ENCODE measurements at places on chromosomes 3 and 15.

DNA sequence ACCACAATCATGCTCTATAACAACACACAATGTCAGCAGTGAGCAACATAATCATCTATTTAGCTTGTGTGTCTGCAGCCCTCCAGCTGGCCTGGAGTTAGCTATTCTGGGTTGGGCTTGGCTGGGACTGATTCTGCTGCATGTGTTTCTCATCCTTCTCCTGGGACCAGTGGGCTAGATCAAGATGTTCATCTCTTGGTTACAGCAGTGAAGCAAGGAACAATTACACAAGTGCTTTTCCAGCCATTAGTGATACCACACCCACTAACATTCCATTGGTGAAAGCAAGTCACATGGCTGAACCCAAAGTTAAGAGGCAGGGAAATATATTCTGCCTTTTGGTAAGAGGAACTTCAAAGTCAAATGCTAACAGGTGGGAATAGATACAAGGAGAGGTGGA, 14.6 kb downstream of the NUDT16 start:
- DNase-seq: no peak

DNA sequence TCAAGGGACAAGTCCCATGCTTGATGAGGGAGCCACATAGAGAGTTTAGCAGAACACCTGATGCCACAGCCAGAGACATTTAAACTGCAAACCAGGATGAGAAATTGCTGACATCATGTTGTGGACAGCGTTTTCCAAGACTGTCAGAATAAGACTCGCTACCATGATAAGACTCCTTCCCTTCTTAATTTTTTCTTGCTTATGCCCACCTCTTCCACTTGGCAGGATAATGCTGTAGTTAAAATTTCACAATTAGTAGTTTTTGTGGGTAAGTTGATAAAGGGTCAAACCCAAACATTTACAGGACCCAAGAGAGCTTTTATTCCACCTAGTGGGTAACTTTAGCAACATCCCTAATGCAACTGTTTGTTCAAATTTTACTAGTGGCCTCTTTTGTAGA, 3.0 kb upstream of the PIAS1 start:
- no peak for DNase-seq

DNA sequence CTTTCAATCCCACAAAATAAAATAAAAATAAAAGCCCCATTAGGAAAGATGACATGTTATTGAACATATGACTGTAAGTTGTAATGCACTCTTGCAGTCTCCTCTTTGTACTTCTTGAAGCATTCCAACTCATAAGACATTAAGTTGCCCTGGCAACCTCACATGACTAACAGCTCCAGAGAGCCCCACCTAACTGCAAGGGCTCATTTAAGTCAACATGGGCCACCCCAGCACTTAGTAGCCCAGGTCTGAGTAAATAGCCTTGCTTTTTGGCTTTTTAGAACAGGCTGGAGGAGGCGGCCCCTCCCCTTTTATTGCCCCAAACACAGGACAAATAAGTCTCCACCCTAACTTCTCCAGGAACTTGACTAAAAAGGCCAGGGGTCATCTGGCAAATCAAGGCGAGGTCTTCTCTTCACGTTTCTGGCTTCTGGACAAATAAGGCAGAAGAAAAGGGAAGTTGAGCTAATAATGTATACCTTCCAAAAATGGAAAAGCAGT, 135.1 kb downstream of the TMCO5A start:
- DNase-seq: no peak

DNA sequence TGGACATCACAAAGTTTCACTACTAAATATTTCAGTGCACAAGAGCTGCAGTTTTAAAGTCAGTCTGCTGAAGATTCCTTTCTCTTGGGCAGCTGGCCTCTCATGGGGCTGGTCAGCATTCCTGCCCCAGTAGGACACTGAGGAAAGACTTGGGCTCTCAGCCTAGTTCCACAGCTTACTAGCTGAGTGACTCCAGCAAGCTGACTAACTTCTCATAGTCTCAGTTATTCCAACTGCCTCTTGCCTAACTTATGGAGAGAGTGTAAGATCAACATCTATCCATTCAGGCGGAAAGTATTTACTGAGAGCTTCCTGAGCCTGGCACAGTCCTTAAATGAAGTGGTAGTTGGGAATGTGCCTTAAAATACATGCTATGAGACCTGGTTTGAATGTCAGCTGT, 27.0 kb downstream of the TM4SF4 start:
- DNase-seq: no peak

DNA sequence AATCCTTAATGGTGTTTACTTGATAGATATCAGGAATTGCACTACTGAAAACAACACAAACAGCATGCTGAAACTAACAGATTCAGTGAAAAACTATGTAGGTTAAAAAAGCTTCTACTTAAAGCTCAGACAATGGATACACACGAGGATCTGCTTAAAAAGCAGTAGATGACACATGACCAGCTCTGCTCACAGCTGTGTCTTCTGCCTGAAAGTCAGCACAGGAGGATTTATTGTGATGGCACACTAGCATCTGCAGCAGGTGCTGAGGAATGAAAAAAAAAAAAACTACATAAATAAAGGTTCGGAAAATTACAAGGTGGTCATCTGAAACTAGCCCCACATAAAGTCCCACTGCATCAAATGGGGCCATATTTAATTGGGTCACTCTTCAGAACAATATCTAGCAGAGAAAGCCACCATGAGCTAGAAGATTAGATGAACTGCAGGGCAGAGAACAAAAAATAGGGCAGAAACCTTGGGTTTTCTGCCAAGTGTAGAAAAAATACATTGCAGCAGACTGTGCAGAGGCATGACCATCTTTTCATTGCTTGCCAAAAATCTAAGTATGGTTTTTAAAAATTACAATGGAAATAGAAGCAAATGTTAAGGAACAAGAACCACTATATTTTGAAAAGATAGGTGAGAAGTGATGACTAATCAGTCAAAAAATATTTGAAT, 13.2 kb upstream of the GOLM2 start:
- DNase-seq: no peak

DNA sequence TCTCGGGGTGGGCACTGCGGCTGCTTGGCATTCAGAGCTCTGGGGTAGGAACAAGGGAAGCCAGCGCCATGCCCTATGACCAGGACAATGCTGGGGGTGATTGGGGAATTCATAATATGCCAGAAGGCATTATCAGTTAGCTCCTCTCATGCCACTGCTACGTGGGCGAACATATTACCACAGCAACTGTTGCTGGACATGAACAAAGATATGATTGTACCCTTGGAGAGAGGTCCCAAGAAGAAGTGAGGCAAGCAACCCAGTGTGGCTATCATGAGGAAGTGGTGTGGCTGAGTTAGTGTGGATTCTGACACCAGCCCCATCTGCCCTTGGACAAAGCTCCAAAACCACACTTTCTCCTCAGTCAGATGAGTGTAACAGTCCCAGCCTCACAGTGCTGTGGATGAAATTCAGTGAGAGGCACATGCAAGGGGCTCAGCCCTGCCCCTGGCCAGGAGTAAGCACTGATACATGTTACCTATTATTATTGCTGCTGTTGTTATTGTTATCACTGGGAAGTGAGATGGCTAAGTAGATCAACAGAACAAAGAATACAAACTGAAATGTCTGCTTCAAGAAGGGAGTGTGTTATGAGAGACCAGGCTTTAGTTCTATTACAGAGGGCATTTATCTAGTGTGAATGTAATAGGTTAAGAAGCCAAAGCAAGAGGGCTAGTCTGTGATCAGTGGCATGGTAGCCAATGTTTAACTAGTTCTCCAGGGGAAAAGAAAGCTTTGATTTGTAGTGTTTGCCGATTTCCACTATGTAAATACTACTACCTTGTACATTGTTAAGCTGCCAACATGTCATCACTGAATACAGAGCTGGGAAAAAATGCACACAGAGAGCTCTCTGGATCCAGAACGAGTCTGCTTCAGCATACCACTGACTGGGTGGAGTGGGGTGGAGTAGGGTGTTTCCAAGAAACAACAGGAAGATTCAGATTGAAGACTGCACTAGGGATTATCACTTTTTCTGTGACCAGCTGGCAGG, 222.3 kb upstream of the EIF1B start:
- no peak for DNase-seq

DNA sequence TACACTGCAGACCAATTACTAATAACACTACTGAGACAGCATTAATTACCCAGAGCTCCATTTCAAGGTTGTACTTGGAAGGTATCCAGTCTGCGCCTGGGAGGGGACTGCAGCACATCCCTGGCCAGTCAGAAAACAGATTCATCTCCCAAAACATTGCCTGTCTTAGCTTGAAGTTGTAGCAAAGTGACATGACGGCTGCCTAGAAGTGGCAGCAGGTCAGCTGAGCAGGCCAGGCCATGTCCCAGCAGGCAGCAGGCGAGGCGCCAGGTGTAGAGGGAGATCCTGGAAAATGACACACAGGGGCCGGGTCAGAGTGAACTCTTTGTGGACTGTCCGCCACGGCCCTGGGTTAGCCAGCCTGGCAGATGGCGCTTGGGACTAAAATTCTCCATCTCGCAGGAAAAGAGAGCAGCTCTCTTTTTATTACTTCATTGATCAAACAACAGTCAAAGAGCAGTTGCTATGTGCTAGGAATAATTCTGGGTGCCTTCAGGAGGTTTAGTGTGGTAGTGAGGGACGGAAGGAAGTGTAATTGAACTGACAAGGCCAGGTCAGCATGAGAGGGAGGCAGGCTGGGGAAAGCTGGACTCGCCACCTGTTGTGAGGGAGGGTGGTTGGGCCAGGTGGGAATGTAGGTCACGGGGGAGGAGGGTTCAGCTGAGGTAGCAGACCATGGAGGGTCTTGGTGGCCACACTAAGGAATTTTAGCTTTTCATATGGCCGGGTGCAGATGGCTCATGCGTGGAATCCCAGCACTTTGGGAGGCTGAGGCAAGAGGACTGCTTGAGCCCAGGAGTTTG, 1.3 kb upstream of the MAP6D1 start:
- no peak for DNase-seq

- no peak for DNase-seq
Observed at GRCh38 chr3:52440249-52440551, 4.7 kb downstream of the SEMA3G start.

- DNase-seq: no peak
Observed at GRCh38 chr3:195159814-195160165, 111.2 kb downstream of the XXYLT1 start.

DNA sequence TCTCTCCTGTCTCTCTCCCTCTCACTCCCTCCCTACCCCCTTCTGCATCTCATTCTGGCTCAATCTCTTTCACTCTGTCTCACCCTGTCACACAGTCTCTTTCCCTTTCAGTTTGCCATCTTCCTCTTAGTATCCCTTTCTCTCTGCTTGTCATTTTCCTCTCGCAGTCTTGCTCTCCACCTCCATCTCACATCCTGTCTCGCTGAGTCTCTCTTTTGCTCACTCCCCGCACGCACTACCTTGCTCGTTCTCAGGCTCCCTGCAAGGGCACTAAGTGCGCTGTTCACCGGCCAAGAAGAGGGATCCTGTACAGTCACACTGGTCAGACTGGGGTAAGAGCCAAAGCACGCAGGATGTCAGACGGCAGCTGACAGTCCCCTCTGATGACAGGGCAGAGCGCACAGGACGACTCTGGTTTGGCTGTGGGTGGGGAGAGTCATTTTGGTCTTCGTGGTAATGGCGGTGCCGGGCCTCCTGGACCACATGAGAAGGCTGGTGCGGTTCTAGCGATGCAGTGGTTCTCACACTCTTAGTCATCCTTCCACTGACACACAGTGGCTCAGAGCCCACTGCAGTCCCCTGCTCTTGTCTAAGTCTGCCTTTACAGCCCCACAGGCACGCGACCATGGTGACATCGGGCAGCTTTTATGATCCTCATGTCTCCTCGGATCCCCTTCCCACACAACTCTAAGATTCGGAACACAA, 356.8 kb downstream of the FOXP1 start:
- peak; percentile 60 for DNase-seq

DNA sequence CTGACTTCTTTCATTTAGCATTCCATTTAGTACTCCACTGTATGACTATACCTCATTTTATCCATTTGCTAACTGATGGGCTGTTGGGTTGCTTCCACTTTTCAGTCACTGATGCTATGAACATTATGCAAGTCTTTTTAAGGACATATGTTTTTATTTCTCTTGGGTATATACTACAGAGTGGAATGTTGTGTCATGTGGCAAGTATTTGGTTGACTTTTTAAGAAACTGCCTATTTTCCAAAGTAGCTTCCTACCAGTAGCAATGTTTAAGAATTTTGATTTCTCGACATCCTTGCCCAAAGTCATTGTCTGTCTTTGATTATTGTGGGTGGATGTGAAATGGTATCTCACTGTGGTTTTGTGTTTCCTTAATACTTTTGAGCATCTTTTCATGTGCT, 110.1 kb upstream of the TPM1 start:
- no peak for DNase-seq

DNA sequence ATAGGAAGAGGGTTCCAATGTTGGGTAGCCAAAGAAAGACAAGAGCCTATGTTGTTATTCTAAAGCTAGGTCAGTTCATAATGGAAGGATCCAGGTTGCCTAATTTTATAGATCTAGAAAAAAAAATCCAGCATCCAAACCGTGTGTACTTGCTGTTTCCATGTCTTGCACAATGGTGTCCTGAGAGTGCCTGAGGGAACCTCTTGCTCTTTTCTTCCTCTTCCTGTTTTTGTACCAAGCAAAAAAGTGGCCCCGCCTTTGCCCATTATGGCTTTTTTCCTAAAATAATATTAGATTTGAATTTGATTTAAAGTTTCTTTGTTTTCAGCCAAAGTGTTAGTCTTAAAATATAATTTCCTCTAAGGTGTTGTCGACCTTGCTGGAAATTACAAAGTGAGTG, 224.4 kb downstream of the RYR3 start:
- no peak for DNase-seq

DNA sequence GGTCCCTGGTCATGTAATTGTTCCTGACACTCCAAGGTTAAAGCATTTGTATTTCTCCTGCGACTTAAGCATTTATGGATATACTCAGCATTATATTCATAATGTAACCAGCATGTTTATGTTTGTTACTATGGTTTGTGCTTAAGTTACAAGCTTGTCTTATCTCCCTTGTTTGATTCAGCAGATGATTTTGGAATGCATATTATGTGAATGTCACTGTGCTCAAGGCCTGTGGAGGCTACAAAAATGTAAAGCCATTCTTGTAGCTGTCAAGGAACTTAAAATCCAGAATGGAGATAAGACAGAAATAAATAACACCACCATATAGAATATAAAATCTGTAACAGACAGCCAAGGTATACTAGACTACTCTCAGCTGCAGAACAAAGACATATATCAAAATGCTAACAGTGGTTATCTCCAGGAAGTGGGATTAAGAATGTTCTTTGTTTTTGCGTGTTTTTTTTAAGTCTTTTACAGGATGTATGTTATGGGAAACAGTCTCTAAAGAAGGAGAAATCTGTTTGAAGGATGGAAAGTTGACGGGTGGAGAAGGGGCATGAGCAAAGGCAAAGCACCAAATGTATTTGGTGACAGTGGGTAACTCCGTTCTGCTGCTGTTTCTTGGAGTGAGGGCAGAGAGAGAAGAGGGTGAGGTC, 61.4 kb downstream of the IGF2BP2 start:
- no peak for DNase-seq

DNA sequence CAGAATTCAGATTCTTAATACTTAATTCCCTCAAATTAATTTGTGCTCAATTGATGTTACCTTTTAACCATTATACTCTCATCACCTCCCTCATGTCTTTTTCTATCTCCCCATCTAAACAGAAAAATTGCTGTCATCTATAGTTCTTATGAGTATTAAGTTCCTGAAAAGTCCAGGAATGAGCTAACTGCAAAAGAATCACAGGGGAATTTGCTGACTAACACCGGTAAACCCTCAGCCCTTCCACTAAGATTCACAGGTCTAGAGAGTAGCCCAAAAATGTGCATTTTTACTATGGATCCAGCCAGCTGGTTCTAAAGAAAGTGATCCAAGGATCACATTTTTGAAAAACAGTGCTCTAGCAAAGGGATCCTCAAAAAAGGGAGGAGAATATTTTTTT, 67.0 kb downstream of the SETD2 start:
- no peak for DNase-seq
